ENCODE measurements at places on chromosomes 5 and 9.
A peak's percentile ranks its signal among the peaks of the same experiment; 100 is the strongest.

GRCh38 chr5:107615299-107615817 lies 55.4 kb downstream of the EFNA5 start:
- DNase-seq = no peak

GRCh38 chr9:98185021-98185567 lies 7.3 kb downstream of the CORO2A start:
- DNase-seq = no peak

GRCh38 chr5:37814699-37815098 lies 25.1 kb downstream of the GDNF start:
- no peak for DNase-seq

DNA sequence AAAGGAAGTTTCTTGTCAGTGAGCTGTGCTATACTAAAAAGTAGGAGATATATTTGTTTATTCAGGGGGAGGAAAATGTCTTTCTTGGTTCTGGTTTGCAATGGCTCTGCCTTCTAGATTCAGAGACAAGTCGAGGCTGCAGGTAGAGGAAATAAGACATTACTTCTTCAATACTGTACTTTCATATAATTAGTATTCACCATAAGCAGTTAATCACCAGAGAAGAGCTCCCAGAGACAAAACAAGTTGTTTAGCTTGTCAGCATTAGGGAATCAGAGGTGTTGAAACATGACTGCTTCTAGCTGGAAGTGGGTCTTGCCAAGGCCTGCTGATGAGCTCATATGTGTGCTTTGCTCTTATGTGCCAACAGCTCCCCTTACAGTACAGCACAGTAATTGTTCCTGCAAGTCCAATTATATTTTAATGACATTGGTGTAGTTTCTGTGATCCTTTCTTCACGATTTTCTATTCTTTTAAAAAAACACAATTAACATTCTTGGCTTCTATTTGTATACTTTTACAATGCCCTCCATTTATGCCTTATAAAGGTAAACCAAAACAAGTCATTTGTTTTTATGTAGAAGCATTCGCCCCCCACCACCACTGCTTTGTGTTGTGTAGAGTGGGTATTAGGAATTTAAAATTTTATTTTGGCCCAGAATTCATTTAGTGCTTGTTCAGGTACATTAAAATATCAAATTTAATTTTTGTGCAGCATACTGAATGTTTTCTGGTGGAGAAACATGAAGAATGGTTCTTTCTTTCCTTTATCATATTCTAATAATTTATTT lies 112.2 kb downstream of the RPS23 start:
- peak; percentile 63 for DNase-seq

DNA sequence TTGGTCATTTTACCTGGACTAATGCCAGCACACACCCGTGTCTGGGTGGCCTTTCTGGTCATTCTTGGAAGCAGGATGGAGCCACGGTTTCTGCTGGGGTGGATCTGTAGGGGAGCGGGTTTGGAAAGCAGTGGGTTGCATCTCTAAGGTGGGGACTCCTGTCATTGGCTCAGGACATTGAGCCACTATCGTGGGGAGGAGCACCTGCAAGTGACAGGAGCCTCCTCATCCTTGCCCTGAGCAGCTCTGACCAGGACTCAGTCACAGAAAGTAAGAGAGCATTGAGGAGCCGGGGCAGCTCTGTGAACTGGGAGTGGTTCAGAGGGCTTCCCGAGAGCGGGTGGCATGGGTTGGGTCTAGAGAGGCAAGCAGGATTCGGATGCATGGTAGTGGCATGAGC lies 3.7 kb downstream of the B4GALT7 start:
- no peak for DNase-seq

- no peak for DNase-seq
Observed at GRCh38 chr5:124995421-124995820, 249.0 kb upstream of the ZNF608 start.

- DNase-seq = no peak
Observed at GRCh38 chr9:130467316-130467715, 22.6 kb downstream of the ASS1 start.

DNA sequence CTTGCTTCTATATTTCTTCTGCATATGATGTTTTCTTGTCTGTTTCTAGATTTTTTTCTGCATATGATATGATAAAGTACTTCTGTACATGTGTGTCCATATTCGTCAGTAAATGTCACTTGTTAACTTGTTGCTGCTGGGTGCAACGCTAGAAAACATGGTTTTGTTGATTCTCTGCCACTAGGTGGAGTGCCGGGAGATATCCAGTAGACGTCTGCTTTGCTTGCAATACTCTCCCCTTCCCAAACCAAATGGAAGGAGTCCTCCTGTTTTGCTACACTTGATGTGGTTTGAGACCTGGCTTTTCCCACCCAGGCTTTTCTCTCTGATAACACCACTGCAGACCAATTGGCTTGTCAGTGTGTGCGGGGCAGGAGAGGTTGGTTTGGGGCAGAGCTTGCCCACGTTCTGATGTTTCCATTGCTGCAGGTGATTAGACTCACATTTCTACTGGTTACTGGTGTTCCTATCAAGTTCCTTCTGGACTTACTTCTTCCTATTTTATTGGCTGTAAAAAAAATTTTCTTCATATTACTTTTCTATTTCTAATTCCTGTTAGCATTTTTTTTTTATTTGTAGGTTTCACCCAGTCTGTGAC lies 900.0 kb upstream of the CDH10 start:
- DNase-seq = no peak

DNA sequence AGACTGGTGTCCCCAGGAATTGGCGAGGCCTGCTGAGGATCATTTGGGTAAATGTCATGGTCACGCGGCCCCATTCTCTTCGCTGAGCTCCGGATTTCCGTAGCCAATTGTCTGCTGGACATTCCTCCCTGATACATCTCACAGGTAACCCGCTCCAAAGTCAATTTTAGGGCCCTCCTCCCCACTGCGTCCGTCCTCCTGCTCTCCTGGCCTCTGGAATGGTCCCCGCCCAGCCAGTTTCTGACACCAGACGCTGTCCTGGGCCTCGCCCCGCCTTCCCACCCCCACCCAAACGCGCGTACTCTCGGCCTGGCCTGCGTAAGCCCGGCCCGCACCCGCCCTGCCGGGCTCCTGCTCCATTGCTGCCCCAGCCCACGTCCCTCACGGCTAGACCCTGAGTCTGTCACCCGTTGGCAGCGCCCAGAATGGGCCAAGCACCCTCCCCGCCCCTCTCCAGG lies 202.0 kb downstream of the AUH start:
- DNase-seq = no peak

GRCh38 chr5:1243487-1244130 lies 18.4 kb downstream of the SLC6A18 start:
- DNase-seq = no peak

- DNase-seq = no peak
Observed at GRCh38 chr5:67793418-67793817, 422.1 kb upstream of the PIK3R1 start.

DNA sequence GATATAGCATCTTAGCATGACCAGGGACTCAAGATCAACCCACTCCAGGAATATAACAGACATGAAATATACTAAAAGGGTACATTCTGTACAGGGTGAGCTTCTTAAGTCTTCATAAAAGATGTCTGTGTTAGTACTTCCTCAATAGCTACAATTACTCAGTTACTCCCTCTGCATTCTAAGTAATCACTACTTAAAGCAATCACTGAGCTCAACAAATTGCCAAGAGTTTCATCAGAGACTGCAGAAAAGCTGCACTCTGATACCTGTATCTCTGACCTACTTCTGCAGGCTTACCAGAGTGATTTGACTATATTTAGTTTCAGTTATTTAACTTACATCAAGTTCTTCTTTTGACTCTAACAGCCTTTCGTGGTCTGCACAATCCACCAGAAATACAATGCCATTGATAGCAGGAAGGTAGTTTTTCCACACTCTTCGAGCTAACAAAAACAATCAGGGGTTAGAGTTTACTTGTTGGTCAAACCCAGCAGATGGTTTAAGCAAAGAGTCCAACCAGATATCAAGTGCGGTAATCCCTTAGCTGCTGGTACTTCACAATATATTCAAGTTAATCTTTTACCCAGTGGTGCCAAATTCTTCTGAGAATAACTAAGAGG lies 23.3 kb downstream of the SAR1B start:
- DNase-seq = no peak

DNA sequence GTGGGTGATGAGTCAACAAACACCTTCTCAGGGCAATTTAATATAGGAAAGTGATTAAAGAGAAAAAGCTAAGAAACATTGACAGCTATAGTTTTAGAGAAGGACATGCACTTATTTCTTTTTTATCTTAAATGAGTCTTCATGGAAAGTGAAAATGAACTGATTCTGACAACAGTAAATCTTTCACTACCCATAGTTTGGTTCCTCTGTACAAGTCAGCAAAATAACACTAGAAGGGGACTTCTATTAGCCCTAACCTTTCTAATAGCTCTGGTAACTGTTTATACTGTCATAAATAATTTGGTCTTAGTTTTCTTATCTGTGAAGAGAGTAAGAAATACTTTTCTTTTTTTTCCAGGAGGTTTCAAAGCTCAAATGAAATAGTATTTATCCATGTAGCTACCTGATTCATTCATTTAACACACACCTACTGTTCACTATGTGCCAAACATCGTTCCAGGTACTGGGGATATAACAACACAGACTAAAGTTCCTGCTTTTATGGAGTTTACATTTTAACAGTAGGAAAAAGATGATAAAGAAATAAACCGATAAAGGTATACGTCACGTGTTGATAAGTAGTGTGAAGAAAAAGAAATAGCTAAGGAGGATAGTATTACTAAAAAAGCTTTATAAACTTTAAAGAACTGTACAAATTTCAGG lies 148.2 kb downstream of the PCSK1 start:
- DNase-seq = no peak

DNA sequence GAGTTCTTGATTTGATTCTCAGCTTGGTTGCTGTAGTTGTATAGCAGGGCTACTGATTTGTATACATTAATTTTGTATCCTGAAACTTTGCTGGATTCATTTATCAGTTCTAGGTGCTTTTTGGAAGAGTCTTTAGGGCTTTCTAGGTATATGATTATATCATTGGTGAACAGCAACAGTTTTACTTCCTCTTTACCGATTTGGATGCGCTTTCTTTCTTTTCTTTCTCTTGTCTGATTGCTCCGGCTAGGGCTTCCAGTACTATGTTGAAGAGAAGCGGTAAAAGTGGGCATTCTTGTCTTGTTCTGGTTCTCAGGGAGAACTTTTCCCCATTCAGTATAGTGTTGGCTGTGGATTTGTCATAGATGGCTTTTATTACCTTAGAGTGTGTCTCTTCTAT lies 158.9 kb downstream of the SAXO1 start:
- no peak for DNase-seq

- no peak for DNase-seq
Observed at GRCh38 chr9:77844415-77844814, 187.2 kb downstream of the GNAQ start.

GRCh38 chr5:109567374-109568044 lies 122.2 kb upstream of the MAN2A1 start:
- DNase-seq = no peak

GRCh38 chr9:101604296-101604695 lies 9.5 kb upstream of the PPP3R2 start:
- no peak for DNase-seq

- DNase-seq = no peak
Observed at GRCh38 chr9:132142924-132143323, 18.9 kb upstream of the NTNG2 start.

DNA sequence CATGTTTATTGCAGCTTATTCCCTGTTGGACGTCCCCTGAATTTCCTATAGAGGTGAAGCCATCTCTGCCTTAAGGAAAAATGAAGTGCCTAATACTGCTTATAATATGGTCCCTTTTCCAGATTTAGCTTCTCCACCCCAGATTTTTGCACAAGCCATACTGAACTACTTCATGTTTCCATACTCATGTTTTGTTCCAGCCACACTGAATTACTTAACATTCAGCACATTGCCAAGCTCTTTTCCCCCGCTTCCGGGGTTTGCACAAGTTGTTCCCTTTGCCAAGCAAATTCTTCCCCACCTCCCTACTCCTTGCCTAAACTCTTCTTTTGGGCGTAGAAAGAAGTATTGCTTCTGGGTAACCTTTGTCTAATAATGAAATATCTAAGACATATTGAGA lies 1.7 kb upstream of the CNTRL start:
- DNase-seq = no peak

DNA sequence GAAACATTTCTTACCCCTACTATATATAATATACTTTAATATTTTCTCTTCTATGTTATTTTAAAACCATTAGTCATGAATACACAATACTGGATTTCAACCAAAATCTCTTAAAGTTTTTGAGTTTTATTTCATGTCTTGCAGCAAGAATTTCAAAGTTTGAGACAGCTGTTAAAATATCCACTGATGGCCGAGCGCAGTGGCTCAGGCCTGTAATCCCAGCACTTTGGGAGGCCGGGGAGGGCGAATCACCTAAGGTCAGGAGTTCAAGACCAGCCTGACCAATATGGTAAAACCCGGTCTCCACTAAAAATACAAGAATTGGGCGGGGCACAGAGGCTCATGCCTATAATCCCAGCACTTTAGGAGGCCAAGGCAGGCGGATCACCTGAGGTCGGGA lies 59.7 kb upstream of the DAPK1 start:
- no peak for DNase-seq

DNA sequence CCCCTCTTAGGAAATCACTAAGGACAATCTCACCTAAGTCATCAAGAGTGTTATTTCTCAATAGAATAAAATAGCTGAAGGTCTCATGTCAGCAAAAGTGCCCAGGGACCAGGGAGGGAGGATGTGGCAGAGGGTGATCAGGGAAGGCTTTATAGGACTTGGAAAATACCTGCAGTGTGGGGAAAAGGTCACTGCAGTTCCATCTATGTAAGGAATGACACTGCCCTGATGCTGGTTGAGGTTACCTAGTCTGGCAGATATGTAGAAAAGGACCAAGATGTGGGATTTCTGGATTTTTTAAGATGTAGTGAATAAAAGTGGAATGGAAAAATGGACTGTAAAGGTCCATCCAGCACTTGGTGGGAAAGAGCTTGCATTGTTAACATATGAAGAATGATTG lies 18.3 kb downstream of the PRDM9 start:
- DNase-seq = no peak

GRCh38 chr9:99713838-99714306 lies 107.8 kb upstream of the NR4A3 start:
- no peak for DNase-seq

- no peak for DNase-seq
Observed at GRCh38 chr9:1453636-1454035, 403.5 kb downstream of the DMRT2 start.

DNA sequence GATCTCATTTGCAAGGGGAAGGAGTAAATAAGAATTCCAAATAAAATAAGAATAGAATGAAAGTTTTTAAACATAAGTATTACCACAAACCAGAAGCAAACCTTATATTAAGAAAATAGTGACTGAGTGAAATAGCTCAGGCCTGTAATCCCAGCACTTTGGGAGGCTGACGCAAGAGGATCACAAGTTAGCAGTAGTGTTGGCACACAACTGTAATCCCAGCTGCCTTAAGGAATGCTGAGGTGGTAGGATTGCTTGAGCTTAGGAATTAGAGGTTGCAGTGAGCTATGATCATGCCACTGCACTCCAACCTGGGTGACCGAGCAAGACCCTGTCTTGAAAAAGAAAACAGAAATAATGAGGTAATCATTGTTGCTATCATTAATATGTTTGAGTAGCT lies 47.0 kb downstream of the APC start:
- no peak for DNase-seq

- DNase-seq = no peak
Observed at GRCh38 chr5:54821445-54822323, 163.7 kb downstream of the ESM1 start.

Data from CD4-positive, alpha-beta T cell treated with Interleukin-10 for 1 hour (primary cell).